ENCODE measurements at places on chromosomes 1 and 21.

DNA sequence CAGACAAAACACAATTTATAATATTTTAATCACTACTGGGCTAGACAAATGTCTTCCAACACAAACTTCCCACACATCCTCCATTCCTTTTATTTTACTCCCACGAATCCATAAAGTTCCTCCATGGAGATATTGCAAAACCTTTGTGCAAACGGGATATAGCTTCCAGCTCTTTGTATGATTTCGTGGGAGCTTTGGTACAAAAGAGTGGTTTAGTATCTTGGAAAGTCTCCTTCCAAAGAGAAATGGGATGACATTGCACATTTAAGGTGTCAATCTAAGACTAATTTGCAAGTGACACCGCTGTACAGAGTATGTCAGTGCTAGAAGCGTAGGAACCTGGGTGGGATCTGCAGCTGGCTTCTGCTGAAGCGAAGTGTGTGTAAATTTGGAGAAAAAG lies 455.2 kb upstream of the RUNX1 start:
- DNase-seq, result no peak

GRCh38 chr1:37875833-37876232 lies 16.4 kb upstream of the MTF1 start:
- no peak for DNase-seq

- no peak for DNase-seq
Observed at GRCh38 chr1:227219715-227220292, 98.5 kb downstream of the CDC42BPA start.

- DNase-seq, result no peak
Observed at GRCh38 chr21:16540966-16541727, 811.4 kb downstream of the USP25 start.

DNA sequence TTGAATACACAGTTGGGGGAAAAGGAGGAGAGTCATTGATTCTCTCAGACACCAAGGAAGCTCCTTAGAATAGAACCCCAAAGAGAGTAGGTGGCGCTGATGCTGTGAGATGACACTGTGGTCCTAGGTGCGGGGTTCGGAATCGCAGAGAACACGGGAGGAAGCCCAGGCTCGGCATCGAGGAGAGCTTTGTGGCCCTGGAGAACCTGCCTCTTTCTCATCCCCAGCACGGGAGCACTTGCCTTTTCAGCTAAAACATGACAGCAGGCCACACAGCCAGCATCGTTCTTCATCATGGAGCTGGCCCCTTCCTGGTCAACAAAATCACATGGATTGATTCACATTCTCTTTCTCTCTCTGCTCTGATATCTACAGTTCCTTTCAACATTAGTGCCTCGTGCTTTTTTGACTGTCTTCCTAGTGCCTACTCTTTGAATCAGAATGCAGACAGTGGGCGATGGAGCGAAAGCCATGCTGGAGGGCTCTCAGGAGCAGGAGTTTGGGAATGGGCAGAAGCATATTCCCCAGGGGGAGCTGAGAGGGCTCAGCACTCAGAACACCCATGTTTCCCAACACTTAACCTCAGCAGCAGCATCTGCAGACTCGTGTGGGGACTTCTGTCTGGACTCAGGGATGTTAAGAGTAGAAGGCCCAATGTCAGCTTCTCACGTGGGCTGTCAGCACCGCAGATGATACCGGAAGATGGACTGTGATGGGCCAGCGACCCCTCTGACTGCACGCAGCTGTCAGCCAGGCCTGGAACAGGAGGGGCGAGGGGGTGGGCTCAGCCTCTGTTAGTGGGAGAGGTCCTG lies 539.4 kb downstream of the KIF26B start:
- no peak for DNase-seq

DNA sequence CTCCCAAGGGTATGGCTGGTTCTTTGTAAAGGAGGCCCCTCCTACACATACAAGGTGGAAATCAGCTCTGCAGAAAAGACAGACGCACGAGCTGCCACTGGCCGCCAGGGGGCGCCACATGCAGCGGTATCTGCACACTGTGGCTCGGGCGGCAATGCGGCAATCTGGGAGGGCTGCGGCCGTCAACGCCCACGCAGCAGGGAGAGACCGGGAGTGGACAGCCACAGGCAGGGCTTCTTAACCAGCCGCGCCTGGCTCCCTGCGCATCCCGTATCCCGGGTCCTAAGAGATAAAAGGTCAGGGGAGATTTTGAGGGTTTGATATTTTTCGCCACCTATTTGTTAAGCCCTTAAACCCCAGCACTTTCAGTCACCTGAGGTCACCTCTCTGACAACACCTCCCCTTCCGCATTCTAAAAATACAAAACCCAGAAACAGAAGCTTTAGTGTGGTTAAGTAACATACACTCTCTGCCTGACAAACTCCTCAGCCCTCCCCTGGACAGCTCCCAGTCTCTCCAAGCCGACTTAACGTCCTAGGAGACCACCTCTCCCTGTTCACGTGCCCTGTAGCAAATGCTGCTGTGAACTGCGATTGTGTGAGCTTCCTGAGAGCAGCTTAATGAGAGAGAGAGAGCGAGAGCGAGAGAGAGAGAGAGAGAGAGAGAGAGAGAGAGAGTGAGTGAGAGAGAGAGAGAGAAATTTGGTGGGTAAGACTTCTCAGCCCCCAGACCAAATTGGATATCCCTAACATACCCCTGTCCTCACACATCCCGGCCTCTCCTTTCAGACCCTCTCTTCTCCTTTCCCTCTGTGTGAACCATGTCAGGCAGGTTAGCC lies 13.5 kb upstream of the KCNA2 start:
- DNase-seq, result peak; percentile 97

GRCh38 chr1:155105604-155106011 lies 22.1 kb upstream of the EFNA1 start:
- no peak for DNase-seq

- DNase-seq, result no peak
Observed at GRCh38 chr1:12620488-12620865, 2.5 kb upstream of the DHRS3 start.

- no peak for DNase-seq
Observed at GRCh38 chr1:40896482-40896881, 34.3 kb upstream of the CITED4 start.

GRCh38 chr1:233597489-233597901 lies 16.4 kb upstream of the KCNK1 start:
- no peak for DNase-seq
